ENCODE measurements at places on chromosomes 6 and 20.

- no peak for DNase-seq
These were observed 217.5 kb downstream of the TINAG start for GRCh38 chr6:54525731-54526130.

DNA sequence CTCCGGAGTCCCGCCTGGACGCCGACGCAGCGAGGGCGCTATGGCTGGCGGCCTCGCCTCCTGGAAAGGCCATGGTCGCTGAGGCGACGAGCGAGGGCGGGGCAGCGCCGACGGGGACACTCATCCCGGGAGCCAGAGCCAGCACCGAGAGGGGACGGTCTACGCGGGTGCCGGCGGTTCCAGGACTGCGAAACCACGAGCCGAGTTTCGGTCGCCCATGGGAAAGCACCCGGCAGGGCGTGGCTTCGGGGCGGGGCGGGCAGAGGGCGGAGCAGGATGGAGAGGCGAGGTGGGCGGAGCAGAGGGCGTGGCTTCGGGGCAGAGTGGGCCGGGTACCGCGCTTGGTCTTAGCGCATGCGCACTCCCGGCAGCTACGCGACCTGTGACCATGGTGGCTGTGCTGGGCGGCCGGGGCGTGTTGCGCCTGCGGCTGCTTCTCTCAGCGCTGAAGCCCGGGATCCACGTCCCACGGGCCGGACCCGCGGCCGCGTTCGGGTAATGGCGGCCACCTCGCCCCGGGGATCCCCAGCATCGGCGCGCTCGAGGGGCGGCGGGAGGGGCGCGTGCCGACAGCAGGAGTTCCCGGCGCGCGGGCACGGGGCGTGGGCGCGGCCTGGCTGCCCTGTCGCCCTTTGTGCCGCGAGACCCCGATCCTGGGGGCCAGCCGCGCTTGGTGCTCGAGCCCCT lies at the start of gene BPHL:
Gene BPHL (plus strand): TSS at position 359 of the 687 bp plus-strand sequence. CDS start 30 bp downstream, at position 389.
- peak; percentile 92 for DNase-seq

DNA sequence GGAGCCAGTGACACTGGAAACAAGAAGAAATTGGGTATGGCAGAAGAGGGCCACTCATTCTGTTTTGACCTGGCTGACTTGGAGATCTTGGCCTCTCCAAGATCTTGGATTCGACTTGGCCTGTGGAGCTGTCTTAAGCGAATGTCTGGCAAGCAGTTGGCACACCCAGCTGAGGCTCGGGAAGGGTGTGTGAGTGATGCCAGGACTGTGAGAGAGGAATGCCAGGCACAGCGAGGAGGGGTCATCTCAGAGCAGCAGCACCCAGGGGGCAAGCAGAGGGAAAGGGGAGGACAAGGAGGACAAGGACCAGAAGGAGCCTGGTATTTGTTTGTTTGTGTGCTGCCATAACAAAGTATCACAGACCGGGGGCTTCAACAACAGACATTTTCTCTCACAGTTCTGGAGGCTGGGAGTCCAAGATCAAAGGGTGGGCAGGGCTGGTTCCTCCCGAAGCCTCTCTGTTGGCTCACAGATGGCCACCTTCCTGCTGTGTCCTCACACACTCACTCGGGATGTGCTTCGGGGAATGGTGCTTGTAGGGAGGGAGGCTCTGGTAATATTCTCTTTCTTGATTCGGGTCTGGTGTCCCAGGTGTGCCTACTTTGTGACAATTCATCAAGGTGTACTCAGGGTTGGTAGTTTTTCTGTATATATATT lies 33.0 kb downstream of the RPP40 start:
- DNase-seq, result no peak

DNA sequence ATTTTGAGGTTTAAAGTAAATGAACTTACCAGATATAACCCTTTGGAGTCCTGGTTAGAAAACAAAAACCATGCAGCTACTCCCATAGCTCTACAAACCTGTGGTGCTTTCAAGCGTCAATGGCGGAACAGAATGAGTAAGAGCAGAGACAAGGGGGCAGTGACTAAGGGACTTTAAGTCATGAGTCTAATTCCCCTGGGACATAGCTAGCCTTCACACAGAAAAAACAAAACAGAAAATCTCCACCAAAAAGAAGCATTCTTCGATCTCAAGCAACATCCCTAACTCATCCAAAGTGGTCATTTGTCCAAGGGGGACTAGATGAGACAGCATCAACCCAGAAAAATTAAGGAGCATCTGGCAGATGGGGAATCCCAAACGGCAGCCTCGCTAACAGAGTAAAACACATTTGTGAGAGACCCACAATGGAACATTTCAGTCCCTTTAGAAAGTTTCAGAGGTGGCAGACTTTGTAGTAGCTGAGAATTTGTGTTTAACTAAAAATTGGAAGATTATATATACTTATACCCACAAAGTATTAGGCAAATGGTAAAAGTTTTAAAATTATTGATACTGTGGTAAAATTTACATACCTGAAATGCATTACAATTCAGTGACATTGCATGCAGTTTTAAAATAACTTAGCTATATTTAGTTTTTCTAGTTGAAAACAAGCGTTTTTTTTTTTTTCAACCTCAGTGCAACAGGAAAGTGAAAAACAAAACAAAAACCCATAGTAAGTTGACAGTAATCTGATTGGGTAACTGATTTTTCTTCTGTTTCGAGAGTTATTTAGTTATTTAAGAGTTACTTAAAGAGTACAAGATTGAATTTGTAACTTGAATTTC lies 67.5 kb downstream of the KCNQ5 start:
- no peak for DNase-seq

GRCh38 chr6:95589826-95590570 lies 12.7 kb downstream of the MANEA start:
- DNase-seq, result no peak

DNA sequence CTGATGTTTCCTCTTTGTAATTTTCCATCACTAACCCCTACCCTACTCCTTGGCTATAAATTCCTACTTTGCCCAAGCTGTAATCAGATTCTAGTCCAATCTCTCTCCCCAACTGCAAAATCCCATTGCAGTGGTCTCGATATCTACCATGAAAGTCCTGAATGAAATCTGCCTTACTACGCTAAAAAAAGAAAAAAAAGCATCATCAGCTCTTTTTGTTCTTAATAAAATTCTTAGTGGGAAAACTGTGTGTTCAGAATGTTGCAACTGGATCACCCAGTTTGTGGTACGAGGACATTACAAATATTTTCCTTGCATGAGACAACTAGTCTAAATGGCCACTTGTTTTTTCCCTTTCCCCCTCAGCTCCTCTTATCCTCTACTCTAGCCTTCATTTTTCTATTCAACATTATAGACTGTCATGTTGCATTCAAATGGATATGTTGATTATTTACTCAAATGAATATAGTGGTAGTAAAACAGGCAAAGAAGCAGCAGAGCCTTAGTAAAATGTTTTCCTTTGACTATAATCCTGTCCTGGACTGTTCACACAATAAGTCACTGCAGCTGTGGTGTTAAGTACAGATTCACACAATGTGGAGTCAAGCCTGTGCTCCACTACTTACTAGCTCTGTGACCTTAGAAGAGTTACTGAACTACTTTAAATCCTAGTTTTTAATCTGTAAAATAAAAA lies 527.1 kb upstream of the MARCKS start:
- no peak for DNase-seq

DNA sequence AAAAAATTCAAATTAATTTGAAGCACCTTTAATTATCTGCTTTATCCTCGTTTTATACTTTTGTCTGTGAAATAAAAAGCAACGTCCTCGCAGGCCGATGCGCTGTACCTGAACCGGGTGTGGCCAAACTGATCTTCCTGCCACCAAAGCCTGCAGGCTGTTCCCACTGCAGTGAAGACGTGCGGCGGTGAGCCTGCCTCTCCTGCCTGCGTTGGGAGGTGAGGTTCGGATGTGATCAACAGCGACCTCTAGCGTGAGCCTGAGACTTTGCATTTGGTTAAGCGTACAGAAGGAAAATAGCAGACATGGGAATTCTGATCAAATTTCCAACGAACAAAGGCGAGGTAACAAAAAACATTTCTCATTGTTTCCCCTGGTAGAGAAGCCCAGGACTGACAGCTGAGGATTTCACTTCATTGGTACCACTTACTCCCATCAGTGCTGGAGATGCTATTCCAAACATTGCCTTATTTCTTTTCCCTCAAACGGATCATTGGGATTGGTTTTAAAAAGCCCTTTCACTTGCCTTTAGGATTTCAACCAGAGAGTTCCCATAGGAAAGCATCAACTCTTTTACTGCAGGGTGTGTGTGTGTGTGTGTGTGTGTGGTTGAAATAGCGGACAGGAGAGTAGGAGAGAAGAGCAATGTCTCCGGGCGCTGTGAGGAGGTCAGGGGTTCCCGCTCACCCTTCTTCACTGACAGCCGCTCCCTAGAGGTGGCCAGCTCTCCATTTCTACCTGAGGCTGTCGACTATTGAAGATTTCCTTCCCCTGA lies 56.6 kb upstream of the CCN6 start:
- DNase-seq, result peak; percentile 79

GRCh38 chr6:52261229-52261628 lies 16.9 kb upstream of the IL17F start:
- DNase-seq, result peak; percentile 7

- no peak for DNase-seq
These were observed 168.9 kb upstream of the CENPW start for GRCh38 chr6:126170978-126171382.

DNA sequence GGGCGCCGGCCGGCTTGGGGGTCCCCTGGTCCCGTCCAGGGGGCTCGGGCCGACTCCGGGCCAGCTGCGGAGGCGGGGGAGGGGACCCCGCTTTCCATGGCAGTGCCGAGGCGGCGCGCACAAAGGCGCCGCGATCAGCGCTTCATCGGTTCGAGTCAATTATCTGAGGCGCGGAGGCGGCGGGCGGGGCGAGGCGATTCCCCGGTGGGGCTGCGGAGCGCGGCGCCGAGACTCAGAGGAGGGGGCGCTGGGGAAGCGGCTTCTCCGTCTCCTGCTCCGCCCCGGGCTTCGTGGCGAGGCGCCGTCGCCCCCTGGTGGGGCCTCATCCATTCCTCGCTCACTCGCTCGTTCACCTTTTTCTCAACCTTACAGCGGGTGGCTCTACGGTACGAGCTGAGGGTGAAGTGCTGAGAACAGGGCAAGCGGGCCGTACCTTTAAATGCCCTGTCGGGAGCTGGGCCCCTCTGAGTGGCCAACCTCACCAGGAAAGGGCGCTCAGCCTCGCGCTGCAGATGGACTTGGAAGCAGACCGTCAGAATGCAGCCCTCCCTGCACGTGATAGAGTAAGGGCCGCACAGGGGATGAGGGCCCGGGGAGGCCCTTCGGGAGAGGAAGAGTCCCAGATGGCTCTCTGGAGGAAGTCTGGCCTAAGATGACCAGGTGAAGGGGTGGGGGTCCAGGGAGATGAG lies 39.9 kb downstream of the SLC52A3 start:
- peak; percentile 20 for DNase-seq

- no peak for DNase-seq
These were observed 276.0 kb downstream of the GJA1 start for GRCh38 chr6:121711472-121711871.

DNA sequence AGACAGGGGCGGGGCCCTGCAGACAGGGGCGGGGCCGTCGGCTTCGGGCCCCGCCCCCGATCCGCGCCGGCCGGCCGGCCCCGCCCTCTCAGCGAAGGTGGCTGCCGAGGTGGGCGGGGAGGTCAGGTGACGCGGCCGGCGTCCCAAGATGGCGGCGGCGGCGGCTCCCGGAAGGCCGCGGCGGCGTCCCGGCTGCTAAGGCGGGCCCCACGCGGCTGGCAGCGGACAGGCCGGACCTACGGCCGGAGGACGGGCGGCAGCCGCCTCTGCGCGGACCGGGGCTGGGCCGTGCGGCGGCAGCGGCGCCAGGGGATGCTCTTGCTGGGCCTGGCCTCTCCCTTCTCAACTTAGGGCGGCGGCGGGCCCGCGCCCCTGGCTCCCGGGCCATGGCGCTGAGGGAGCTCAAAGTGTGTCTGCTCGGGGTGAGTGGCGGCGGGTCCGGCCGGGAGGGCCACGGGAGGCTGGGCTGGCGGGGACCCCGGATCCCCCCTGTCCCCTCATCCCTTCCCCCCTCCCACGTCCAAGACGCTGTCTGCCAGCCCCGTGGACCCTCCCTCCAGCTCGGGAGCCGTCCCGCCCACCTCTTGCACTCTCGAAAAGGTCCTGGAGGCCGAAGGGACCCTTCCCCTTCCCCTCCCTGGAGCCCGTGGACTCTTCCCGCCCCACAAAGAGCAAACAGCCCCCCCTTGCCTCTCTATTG lies at the start of gene RAB22A:
Gene RAB22A (plus strand): TSS at position 125 of the 700 bp plus-strand sequence. CDS start 262 bp downstream, at position 387.
- DNase-seq, result peak; percentile 60

DNA sequence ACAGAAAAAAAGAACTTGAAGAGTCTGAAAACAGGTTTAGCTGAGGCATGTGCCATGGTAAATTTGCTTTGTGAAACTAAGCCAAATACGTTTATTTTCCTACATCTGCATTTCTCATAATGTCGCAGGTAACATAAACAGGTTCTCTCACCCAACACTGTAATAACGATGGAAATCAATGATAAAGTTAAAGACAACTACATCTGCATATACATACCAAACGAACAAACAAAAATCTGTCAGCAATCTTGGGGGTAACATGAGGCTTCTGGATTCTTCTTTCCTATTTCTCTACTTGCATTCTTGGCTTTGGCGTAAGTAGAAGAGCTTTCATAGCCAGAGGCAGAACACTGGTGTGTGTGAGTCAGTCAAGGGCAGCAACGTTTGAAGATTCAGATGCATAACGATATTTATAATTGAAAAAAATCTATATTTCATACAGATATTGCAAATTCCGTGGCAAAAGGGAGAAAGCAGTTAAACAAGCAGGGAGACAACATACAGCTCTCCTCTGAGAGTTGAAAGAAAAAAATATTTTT lies 195.1 kb downstream of the EDN1 start:
- DNase-seq, result no peak

- DNase-seq, result no peak
These were observed 11.8 kb downstream of the UTRN start for GRCh38 chr6:144296973-144297372.

DNA sequence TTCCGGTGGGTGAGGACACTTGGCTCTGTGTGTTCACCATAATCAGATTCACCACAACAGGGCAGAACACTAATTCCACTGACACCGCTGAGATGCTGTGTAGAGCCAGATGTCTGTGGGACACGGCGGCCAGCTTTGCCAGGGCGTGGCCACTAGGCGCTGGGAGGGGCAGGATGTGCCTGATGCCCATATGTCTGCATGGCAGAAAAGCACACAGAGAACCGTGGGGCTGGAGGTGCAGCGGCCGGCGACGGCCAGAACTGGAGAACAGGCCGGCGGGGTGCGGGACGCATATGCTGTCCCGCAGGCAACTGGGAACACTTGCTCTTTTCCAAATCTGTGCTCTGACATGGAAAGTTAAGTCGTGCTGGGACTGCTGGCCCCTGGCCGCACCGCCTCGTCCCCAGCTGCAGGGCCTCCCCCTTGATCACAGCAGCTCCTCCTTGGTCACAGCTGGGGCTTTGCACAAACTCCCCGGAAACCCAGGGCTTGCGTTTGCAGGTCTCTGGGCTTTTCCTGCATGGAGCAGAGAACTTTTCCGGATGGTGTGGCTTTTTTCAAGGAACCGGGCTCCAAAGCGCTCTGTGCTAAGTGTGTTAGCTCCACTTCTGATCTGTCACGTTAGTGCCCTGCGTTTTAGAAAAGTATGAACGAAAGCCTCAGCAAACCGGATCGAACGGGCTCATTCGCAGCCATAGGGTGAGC lies 31.1 kb downstream of the NTSR1 start:
- no peak for DNase-seq

GRCh38 chr6:79813143-79813850 lies 134.1 kb downstream of the ELOVL4 start:
- no peak for DNase-seq

All from kidney glomerular epithelial cell (primary cell).